ENCODE measurements at places on chromosomes 12 and 14. TPM values are rescaled to one million over a fixed set of nuclear protein-coding genes. Genes with fewer than 3 reads are reported as not detected.

Gene SHMT2
- total RNA-seq, result 129 TPM

Gene RIMKLB
- total RNA-seq, result 20.3 TPM

Gene KRT79
- 0.10 TPM for total RNA-seq

Gene MIP
- total RNA-seq, result not detected

Gene CCDC38
- total RNA-seq, result 0.09 TPM

All from A549 treated with AZD2906 at 1 μM for 4 hours (cell line).